CD4-positive, alpha-beta T cell treated with Interleukin-4 for 1 hour (primary cell): ENCODE measurements at places on chromosomes 11 and 22.

GRCh38 chr11:132692891-132693290 lies 839.4 kb downstream of the OPCML start:
- DNase-seq, result no peak

- no peak for DNase-seq
Measured at GRCh38 chr11:11308249-11308648, 44.8 kb downstream of the CSNK2A3 start.

GRCh38 chr22:32407936-32408335 lies 4.1 kb downstream of the RTCB start:
- DNase-seq, result no peak

DNA sequence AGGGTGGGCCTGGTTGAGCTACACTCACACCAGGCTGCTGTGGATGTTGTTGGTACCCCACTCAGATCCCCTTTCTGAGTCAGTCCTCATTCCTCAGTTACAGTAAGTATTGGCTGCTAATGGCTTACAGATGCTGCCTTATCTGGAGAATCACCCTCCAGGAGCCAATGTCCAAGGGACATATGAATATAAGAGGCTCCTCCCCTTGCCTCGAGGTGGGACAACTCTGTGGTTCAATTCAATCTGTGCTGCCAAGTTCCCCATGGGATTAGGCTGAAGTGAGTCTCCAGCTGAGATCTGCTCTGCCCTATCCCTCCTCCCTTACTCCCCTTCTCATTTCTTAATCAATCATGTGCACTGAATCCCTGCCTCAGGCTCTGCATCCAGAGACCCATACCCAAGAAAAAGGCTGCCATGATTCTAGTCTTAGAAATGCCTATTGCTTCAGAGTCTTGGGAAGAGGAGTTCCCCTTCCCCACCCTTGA lies 168.8 kb upstream of the SYT13 start:
- DNase-seq, result no peak

GRCh38 chr11:86214710-86215109 lies 29.8 kb upstream of the EED start:
- no peak for DNase-seq

- no peak for DNase-seq
Measured at GRCh38 chr11:85281550-85281949, 345.6 kb downstream of the DLG2 start.
